Esophagus squamous epithelium (tissue), 5 donors: ENCODE measurements at places on chromosomes 4 and X.
A peak's percentile ranks its signal among the peaks of the same experiment; 100 is the strongest.

- no peak for DNase-seq
Observed at GRCh38 chr4:37978248-37978924, 18.2 kb downstream of the PTTG2 start.

DNA sequence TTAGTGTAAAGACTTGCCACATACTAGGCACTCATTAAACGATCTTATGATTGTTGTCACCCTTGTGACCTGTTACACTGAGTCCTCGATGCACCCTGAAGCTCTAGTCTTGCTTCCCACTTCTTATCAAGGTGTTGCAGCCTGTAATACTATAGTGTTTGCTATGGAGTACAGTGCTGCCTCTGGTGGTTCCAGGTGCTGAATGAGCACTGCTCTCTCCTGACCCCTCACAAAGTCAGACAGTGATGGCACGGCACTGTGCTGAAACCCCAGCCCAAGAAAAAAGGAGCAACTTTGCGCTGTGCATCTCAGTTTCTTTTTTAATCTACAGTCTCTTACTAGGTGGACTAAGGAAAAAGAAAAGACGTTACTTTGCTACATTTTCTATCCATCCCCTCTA is 106.3 kb downstream of the GC start:
- DNase-seq, result no peak

DNA sequence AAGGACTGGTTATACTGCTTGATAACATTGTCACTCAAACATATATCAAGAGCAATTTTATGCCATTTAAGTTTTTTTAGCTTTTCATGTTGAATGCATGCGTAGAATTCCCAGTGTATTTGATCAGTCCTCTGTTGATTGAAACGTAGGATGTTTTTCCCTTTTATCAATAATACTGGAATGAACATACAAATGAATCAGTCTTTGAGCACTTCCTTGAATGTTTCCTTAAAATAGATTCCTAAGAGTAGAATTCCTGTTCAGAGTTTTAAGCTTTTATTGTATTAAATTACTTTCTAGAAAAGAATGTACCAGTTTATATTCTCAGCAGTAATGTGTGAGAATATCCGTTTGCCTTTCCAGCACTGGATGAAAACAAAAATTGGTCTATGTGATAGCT is 37.8 kb downstream of the ADD1 start:
- no peak for DNase-seq

DNA sequence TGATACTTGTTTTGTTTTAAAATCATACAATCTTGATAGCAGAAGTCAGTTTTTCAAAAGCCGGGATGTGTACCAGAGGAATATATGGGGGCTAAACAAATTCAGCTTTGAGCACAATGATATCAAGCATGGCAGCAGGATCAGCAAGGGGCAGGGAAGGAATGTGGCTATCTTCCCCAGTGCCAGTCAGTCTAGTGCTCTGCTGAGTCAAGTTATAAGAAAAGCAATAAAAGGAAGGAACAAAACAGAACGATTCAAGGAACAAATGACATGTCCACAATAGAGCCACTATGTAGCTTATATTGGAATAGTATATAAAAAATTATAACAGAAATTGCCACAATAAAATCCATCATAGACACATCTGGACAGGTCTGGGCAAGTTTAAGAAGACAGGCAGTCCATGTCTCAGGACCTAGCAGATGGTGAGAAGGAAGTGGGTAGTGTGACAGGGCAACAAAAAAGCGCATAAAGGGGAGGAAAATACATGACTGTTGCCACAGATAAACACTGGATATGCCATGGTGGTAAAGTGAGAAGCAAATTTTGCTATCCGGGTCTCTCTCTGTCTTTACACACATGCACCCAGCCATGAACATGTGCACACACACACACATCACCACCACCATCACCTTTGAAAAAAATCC is 518.2 kb upstream of the HTR2C start:
- no peak for DNase-seq

GRCh38 chrX:48935301-48935670 is 16.5 kb upstream of the PIM2 start:
- no peak for DNase-seq

- DNase-seq, result no peak
Observed at GRCh38 chrX:108064613-108065012, 19.7 kb downstream of the VSIG1 start.

DNA sequence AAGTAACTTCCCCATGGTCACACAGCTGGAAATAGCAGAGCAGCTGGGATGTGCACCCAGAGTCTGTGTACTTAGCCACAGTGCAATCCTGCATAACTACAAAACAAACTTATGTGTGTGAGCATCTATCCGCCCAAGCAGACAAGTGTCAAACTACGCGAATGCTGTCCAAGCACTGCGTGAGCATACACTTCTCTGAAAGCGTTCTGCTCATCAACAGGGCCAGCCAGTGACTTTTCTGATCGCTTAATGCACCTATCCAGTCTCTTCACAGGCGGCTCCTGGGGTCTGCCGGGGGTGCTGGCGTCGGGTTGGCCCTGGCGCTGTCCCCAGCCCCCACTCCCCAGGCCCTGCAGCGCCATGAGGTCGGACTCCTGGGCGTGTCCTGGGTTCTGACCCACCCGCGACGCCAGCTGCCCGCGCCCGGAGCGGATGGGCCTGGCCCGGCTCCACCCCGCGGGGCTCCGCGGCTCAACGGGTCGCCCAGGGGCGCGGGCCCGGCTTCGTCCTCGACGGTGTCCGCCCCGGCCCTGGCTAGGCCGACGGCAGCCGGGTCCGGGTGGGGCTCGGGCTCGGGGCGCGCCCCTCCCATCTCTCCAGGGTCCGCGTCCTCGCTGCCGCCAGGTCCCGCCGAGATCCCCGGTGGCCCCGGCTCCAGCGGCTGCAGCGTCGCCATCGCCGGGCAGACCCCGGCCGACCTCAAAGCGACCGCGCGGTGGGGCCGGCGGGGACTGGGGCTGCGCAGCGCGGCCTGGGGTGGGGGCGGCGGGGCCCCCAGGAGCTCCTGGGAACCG is 1.3 kb upstream of the ZNF141 start:
- no peak for DNase-seq

GRCh38 chr4:2101346-2102044 is 42.4 kb downstream of the NAT8L start:
- DNase-seq, result no peak

DNA sequence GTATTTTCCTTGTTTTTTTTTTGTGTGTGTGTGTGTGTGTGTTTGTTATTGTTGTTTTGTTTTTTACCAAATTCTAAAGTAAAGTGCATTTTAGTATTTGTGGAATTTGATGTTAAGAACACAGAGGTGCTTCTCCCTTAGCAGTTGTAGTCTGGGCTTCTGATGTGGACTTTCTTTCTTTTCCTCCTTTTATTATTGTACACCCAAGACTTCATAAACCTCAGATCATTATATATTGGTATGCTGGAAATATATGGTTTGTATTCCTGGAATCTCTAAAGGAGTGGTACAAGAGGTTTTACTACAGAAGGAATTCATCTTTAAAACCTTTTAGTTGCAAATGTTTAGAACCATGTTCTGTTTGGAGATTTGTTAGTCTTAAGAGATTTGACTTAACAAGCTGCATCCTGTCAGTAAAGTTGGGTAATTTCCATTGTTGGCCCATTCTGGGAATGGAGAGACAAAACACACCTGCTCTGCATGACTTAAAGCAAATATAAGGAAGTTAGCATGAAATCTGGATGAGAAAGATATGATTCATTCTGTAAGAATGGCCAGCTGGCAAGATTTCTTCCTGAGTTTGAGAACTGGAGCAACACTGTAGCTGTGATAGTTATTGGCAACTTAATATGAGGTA is 64.0 kb downstream of the SMAD1 start:
- no peak for DNase-seq

- DNase-seq, result no peak
Observed at GRCh38 chr4:145483514-145483913, 1.9 kb downstream of the SMAD1 start.

DNA sequence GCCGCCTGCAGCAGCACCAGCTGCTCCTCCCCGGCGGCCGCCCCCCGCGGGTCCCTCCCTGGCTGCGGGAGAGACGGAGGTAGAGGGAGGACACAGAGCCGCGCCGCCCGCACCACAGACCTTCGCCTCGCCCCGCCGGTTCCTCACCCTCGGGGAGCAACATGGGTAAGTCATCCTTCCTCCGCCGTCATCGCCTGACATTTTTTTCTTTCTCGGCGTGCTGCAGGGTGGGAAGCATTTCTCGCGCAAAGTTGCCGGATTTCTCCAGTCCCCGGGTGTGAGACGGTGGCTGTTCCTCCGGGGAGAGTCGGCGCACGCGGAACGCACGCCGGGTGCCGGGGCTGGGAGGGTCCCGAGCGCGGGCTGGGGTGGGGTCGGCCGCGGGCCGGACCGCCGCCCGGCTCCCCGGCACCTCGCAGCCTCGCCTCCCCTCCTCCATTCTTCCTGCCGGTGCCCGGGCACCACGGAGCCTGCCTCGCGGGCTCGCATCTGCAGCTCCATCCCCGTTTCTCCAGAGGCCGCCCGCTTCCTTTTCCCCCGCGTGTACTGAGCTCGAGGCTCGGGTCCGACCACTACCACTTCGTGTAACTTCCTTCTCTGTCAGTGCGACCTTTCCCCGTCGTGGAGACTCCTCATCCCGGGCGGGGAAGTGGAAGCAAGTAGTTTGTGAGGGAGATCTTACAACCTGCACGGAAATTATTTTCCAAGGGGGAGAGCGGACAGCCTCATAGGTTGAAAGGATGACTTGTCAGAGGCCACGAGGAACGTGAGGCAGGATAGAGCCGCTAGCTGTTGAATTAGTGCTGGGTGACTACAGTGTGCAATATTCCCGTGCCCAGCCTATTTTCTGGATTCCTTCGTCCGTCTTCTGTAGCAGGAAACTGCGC is 464 bp downstream of the RAP1GDS1 start:
- DNase-seq, result peak; percentile 37

- DNase-seq, result no peak
Observed at GRCh38 chrX:101642093-101642492, 17.6 kb downstream of the ARMCX2 start.

GRCh38 chr4:184274286-184274951 is 56.7 kb upstream of the ENPP6 start:
- DNase-seq, result no peak

- DNase-seq, result no peak
Observed at GRCh38 chr4:40314951-40315350, 20.2 kb upstream of the CHRNA9 start.

GRCh38 chrX:35458142-35458541 is 340.0 kb upstream of the MAGEB16 start:
- DNase-seq, result no peak

DNA sequence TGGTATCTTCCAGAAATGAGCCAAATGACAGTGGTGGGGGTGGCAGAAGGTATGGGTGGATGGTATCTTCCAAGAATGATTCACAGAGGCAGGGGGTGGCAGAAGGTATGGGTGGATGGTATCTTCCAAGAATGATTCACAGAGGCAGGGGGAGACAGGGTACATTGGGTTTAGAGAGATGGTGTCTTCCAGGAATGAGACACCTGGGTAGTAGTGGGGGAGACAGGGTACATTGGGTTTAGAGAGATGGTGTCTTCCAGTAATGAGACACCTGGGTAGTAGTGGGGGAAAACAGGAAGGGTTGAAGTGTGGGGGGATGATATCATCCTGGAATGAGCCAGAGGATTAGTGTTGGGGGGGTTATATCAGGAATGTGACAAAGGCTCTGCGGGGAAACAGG is 62.0 kb downstream of the MAOA start:
- no peak for DNase-seq

- no peak for DNase-seq
Observed at GRCh38 chr4:185955826-185956543, 113.0 kb upstream of the TLR3 start.

GRCh38 chr4:55722132-55722531 is 86.0 kb upstream of the NMU start:
- DNase-seq, result no peak

DNA sequence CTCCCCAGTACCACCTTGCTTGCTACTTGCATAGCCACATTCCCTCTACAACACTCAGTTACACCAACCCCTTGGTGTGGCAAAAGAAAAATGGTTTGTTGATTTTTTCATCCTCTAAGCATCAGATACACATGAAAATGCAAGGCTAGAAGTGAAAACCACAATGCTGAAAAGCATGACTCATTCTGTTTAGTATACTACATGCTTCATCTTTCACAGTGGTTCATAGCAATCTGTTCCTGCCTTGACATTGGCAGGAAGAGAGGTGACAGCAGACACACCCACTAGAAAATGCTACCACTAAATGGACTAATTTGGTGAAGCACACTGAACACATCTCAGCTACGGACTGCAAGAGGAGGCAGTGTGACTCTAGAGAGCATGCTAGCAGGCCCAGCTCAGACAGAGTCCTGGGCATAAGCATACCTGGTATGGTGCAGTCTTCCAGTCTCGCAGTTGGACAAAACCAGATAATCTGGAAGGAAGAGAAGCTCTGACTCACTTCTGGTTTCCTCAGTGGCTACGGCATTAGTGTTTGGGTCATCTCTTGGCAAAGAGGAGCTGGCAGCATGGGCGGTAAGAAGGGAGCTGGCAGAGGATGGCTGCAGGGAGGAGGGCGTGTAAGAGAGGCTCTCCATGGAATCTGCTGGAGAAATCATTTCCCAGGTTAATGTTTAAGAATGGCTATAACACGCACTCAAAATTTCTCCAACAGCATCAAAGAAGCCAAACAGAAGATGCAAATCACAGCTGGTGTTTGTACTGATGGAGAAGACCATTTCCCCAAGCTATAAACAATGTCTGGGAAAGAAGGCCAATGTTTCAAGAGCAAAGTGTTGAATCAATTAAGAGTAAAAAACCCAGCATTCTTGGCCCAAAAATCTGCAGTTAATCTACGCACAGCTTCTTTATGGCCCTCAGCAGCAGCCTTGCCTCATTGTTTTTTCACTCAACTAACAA is 37.8 kb downstream of the GAB3 start:
- no peak for DNase-seq

GRCh38 chrX:38890963-38891362 is 89.7 kb downstream of the MID1IP1 start:
- DNase-seq, result no peak

- DNase-seq, result no peak
Observed at GRCh38 chrX:13270360-13270759, 49.5 kb downstream of the ATXN3L start.
